NB4 (cell line): ENCODE measurements at places on chromosomes 2 and 18.
A peak's percentile ranks its signal among the peaks of the same experiment; 100 is the strongest.

DNA sequence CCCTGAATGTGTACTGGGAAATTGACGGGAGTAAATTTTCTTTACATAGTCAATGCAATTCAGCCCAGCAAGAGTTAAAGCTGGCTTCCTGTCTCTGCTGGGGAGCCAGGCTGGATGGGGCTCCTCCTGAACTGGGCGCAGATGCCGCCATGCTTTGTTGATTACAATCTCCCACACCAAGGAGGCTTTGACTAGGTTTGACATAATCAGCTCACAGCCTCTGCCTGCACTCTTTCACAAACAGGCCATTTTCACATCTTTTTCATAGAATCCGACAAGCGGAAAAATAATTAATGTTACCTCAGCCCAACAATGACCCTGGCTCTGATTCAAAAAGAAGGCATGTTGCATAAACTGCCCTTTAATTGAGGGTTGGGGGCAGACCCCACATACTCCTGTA, 54.3 kb downstream of the FOXI3 start:
- no peak for DNase-seq

DNA sequence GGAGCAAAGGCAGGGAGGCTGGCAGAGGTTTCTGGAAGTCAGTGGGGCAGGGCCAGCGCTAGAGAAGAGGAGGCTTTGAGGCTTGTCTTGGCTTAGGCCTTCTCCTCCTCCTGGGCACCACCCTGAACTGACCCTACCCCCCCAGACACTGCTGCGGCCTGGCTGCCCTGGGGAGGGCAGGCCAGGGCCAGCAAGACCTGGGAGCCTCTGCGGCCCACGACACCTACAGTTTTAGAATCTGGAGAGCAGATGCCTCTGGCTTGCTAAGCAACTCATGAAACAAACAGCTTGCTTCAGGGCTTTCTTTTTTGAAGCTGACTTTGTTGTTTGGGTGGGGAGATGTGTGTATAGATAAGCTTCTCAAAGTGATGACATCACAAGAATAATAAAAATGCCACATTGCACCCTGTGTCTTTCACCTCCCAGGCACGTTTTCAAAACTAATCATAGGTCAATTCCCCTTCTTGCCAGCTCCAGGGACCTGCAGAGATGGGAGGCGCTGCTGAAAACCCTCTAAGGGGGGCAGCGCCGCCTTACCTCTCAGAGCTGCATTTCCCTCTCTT, 46.2 kb upstream of the SMAD7 start:
- peak; percentile 52 for DNase-seq

DNA sequence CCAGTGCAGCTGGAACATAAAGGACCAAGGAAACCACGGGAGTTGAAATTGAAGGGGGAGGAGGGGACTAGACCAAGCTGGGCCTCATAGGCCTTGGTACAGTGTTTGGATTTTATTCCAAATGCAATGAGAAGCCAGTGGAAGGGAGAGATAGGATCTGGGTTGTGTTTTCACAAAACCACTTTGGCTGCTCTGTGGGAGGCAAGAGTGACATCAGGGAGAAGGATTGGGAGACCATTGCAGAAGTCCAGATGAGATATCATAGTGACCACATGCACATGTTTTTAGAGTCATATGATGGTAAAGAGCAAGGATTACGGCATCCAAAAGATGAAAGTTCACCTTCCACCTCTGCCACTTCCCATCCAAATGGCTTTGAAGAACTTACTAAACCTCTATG, 210.2 kb downstream of the PAX3 start:
- no peak for DNase-seq

GRCh38 chr2:141062031-141062430, 1068.8 kb downstream of the LRP1B start:
- no peak for DNase-seq

GRCh38 chr2:67255933-67256615, 141.1 kb upstream of the ETAA1 start:
- DNase-seq, result peak; percentile 26

DNA sequence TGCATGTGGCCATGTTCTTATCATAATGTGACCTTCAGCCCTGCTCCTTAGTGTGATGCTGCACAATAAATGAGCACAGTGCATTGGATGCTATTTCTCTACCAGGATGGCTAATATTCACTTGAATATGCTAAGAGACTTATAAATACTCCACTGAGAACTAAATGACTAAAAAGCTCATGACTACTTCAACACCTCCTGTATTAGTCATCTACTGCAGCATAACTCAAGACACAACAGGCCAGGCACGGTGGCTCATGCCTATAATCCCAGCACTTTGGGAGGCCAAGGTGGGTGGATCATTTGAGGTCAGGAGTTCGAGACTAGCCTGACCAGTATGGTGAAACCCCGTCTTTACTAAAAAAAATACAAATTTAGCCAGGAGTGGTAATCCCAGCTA, 213.4 kb downstream of the RND3 start:
- no peak for DNase-seq

- DNase-seq, result no peak
Measured at GRCh38 chr18:13455960-13456481, 237.5 kb downstream of the LDLRAD4 start.

GRCh38 chr18:3345452-3345851, 83.5 kb downstream of the MYL12B start:
- no peak for DNase-seq

DNA sequence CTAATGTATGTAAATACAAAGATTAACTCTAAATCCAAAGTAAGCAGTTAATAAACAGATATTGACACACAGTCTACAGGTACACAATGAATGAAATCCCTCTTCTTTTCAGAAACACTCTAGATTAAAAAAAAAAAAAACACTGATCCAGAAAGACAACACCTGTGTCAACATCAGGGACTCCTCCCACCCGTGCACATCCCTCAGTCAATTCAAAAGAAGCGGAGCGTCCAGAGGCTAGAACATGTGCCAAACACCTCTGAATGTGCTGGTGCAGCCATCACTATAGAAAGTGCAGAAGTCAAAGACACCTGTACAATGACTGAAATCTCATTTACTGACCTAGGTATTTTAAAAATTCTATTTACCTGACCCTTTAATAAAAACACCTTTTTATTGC, 622.6 kb upstream of the ID2 start:
- no peak for DNase-seq

GRCh38 chr2:106623456-106623855, 136.3 kb downstream of the CD8B2 start:
- DNase-seq, result no peak

GRCh38 chr2:152875701-152876695, 157.6 kb downstream of the ARL6IP6 start:
- DNase-seq, result no peak

DNA sequence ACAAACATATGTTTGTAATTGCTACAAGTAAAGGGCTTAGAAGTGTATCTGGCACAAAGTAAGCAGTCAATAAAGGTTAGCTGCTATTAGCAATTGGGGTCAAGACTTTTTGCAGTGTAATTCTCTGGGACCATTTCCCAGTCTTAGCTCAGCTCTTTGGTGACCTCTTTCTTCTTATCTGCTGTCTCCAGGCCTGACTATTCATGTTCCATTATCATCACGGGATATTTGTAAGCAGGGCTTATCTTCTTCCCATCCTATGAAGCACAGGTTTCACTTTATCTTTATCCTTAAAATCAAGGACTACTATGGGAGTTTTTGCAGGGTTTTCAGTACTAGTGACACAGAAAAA, 131.7 kb downstream of the DOCK10 start:
- no peak for DNase-seq

- DNase-seq, result no peak
Measured at GRCh38 chr2:170525566-170525900, 189.6 kb upstream of the SP5 start.

GRCh38 chr2:133416736-133417135, 151.5 kb downstream of the NCKAP5 start:
- no peak for DNase-seq

DNA sequence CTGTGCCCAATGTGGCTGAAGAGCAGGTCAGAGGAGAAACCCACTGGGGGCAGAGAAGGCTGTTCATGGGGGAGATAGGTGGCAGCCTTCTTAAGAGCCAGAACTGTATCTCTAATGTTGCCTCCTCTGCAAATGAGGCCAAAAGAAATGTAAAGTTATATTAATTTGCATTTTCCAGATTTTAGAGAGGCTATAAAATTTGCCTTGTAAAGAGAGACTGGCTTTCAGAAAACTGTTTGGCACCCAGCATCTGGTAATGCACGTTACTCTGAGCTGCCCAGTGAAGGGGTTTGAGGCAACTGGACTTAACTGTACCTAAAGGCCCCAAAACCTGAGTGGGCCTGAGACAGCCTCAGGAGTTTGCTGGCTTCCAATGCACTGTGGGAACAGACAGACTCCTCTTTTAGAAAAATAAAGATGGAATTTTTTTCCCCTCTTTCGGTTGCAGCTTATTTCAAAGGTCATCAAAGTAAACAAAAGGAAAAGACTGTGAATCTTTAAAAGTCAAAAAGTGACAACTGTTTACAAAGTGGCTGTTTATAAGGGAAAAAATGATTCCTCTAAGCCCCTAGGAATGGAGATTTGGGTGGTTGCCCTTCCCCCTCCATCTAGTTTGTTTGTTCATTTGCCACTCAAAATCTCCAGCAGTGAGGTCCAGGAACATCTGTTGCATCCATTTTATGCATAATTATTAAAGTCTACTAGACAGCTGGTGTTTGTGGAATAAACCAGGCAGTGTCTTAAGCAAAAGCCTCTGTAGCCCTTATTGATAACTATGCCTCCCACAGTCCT, 132.2 kb upstream of the ZFP36L2 start:
- DNase-seq, result no peak

GRCh38 chr2:109645412-109646184, 31.4 kb downstream of the SOWAHC start:
- no peak for DNase-seq

GRCh38 chr18:79005653-79006052, 26.0 kb downstream of the SALL3 start:
- no peak for DNase-seq

- no peak for DNase-seq
Measured at GRCh38 chr2:231212329-231212845, 14.0 kb downstream of the ARMC9 start.

GRCh38 chr2:201909961-201910361, 103.6 kb downstream of the CDK15 start:
- DNase-seq, result peak; percentile 71
